Left lobe of liver (tissue), 2 donors: ENCODE measurements at places on chromosomes 13 and 19.

- DNase-seq = no peak
Measured at GRCh38 chr13:48715977-48716376, 62.2 kb downstream of the CYSLTR2 start.

- DNase-seq = no peak
Measured at GRCh38 chr13:71368336-71368735, 498.7 kb downstream of the DACH1 start.

- DNase-seq = no peak
Measured at GRCh38 chr19:48685583-48685982, 10.2 kb upstream of the FUT2 start.

- DNase-seq = no peak
Measured at GRCh38 chr13:45575146-45575829, 40.3 kb downstream of the ERICH6B start.

- no peak for DNase-seq
Measured at GRCh38 chr13:105464249-105464648, 1071.2 kb downstream of the EFNB2 start.

DNA sequence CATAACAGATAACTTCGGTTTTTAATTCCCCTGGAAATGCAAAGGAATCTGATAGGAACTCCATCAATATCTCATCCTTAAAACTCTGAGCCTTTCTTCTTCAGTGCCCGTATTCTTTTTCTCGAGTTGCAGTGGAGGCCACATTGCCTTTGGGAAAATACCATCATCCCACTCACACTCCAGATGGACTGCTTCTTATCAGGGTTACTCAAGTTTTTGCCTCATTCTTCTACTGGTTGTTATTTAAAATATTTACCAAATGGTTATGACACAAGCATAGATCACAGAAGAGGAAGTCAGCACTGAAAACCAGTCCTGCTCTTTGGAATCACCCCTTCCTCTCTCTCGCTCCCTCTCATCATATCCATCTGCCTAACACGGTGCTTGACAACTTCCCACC is 1020.5 kb upstream of the SLC10A2 start:
- no peak for DNase-seq

DNA sequence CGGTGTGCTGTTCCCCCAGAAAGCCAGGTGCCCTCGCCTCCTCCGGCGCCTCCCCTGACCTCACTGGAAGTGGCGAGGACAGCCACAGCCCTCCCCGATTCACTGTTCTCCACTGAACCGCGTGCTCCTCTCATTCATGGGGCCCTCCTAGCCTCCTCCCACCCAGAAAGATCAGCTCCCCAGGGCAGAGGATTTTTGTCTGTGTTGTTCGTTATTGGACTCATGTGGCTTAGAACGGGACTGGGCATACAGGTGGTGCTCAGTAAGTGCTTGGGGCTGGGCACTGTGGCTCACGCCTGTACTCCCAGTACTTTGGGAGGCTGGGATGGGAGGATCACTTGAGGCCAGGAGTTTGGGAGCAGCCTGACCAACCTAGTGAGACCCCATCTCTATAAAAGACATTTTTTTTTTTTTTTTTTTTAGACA is 3.8 kb downstream of the PRTN3 start:
- DNase-seq = no peak

DNA sequence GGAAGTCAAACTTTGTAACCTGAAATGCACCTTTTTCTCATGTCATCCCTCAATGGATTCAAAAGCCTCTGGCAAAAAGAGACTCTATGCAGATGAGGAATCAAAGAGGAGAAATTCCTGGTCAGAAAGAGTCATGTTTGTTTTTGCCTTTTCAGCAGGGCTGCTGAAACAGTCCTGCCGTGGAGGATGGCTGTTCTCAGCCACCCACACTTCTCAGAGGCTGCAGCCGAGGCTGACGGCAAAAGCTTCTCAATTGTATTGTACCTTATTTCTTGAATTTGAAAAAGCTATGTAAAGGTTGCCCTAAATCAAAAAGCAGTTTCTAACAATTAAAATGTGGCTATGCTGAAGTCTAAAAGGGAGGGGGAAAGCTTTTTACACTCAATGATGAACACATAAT is 385.3 kb downstream of the KCTD12 start:
- DNase-seq = no peak

- DNase-seq = no peak
Measured at GRCh38 chr13:86445672-86446071, 646.5 kb upstream of the SLITRK6 start.

- DNase-seq = no peak
Measured at GRCh38 chr19:51143486-51143885, 1.4 kb downstream of the SIGLEC7 start.

- no peak for DNase-seq
Measured at GRCh38 chr13:46304546-46304945, 82.5 kb downstream of the RUBCNL start.

DNA sequence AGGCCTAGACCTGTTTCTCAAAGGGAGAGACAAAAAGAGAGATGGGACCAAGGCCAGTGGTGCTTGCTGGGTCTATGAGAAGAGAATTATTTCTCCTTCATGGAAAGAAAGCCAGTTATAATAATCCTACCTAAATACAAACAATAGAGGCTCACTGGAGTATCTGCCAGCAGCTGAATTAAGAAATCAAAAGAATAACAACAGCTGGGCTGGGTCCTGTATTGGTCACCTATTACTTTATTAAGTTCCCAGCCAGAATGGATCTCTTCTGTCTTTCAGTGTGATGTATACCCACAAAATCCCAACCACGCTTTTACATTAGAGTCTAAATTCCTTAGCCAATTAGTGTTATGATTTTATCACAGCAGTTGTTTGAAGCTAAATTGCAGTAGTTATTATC is 297.8 kb upstream of the DACH1 start:
- DNase-seq = no peak

- no peak for DNase-seq
Measured at GRCh38 chr19:30679153-30679702, 307.0 kb downstream of the ZNF536 start.

GRCh38 chr19:39788244-39788643 is 9.6 kb downstream of the LEUTX start:
- DNase-seq = no peak

- no peak for DNase-seq
Measured at GRCh38 chr13:43963726-43964125, 84.0 kb downstream of the LACC1 start.
